ENCODE measurements at places on chromosomes 7 and 10. TPM values are rescaled to one million over a fixed set of nuclear protein-coding genes. Genes with fewer than 3 reads are reported as not detected.

GRCh38 chr10:23314835-23315239 is 29.8 kb downstream of the C10orf67 start:
- no peaks in the 10 kb centered on the region for H3K36me3 ChIP-seq
- DNase-seq: no peak
- H3K27me3 ChIP-seq: no peaks in the 10 kb centered on the region
- H3K27ac ChIP-seq: no peak overlapping the region
- no peak overlapping the region for H3K4me3 ChIP-seq

GRCh38 chr10:19946791-19947190 is 130.6 kb downstream of the PLXDC2 start:
- H3K4me1 ChIP-seq: peaks cover 5% of the 10 kb centered on the region
- peak overlapping the region; percentile 70 for H3K27ac ChIP-seq
- no peak overlapping the region for H3K4me3 ChIP-seq
- H3K36me3 ChIP-seq: no peaks in the 10 kb centered on the region

DNA sequence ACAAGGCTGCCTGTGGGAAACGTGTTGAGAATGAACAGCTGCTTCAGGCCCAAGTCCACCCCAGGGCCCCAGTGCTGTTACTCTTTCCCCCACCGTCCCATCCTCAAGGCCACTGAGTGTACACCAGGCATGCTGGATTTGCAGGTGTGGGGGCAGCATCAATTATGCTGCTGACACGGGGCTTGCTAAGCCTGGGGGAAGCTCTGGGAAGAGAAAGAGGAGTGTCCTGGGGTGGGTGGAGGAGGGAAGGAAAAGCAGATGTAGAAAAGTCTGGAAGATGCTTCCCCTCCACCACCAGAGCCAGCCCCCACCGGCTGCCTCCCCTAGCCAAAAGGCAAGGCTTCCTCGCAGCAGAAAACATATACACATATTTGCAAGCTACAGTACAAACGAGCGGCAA is 153.9 kb downstream of the CDH23 start:
- no peak for DNase-seq
- no peak overlapping the region for H3K27ac ChIP-seq
- no peaks in the 10 kb centered on the region for H3K27me3 ChIP-seq

GRCh38 chr7:15086862-15087261 is 184.3 kb upstream of the DGKB start:
- no peak overlapping the region for H3K27ac ChIP-seq
- no peaks in the 10 kb centered on the region for H3K4me1 ChIP-seq
- H3K27me3 ChIP-seq: no peaks in the 10 kb centered on the region
- DNase-seq: no peak
- no peak overlapping the region for H3K4me3 ChIP-seq
- no peaks in the 10 kb centered on the region for H3K36me3 ChIP-seq

DNA sequence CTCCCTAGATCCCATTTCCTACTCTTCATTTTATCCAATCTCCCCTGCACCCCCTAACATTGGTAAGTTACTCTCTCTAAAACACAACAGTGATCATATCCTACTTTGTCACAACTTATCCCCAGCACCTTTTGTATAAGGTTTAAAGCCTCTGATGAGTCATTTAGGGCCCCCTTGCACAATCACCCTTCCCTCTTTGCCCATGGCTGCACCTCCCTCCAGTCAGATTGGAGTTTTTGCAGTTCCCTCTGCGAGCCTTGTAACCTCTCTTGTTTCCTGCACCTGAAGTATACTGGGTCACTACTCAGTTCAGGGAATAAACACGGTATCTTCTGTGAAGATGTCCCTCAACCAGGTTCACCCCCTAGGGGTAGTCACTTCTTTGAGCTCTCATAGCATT is 55.9 kb upstream of the ADRB1 start:
- H3K27ac ChIP-seq: no peak overlapping the region
- no peaks in the 10 kb centered on the region for H3K4me1 ChIP-seq
- no peak overlapping the region for H3K4me3 ChIP-seq

- H3K4me3 ChIP-seq: peak overlapping the region; percentile 60
- no peak for DNase-seq
- no peak overlapping the region for H3K27ac ChIP-seq
- H3K27me3 ChIP-seq: no peaks in the 10 kb centered on the region
- no peaks in the 10 kb centered on the region for H3K36me3 ChIP-seq
- no peaks in the 10 kb centered on the region for H3K4me1 ChIP-seq
These were observed 8.0 kb downstream of the AASS start for GRCh38 chr7:122136078-122136477.

Gene AVPI1
- 39.0 TPM for total RNA-seq

Gene STAG3
- total RNA-seq: 1.3 TPM

Gene BRI3
- total RNA-seq: 85.5 TPM

Gene RASSF4
- total RNA-seq: 18.7 TPM

Gene COL28A1
- total RNA-seq: 5.7 TPM
